Stimulated activated CD8-positive, alpha-beta memory T cell treated with anti-CD3 and anti-CD28 coated beads, Interleukin-15, amount 100 ng/mL, for 24 hours (primary cell): ENCODE measurements at places on chromosomes 1 and 21.

DNA sequence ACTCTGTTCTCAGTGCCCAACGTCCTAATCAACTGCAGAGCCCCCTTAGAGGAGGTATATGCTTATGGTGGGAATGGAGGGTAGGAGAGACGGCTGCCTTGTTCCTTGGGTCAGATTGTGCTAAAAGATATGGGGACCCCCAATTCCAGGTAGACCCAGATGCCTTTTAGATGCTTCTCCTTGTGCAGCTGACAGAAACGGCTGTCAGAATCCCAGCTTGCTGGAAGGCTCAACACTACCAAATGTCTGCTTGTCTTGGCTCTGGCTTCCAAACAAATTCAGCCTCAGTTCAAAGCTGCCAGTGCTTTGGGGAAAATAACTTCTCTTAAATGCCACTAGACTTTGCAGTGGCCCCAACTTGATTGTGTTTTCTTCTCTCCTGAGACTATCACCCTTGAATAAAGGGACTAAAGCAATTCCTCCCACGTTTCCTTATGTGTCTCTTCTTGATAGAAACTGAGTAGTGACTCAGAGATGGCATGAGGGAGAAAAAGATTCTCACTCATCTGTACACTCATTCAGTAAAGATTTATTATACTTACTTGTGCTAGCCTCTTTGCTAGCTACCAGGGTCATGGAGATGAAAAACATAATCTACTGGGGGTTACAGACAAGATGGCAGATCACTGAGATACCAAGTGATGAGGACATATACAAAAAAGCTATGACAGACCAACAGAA lies 3.4 kb upstream of the RNF19B start:
- DNase-seq = no peak

GRCh38 chr1:25501235-25502058 lies 42.0 kb upstream of the LDLRAP1 start:
- no peak for DNase-seq

DNA sequence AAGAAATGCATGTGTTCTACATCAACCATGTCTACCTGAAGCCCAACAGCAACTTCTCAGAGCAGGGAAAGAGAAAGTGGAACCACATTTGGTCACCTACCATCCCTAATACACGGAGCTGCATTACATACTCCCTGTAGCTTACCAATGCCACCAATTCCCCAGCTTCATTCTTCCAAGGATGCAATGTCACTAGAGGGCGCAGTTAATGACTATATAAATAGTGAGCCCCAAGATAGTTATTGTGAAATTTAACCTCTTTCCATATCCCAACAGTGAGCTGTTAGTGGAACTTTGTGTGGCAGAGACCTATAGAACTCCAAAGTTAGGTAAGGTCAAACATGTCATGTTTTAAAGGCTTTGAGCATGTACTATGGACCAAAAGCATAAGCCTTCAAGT lies 618.3 kb downstream of the SMYD3 start:
- no peak for DNase-seq

GRCh38 chr1:44620072-44620471 lies 54.2 kb downstream of the TMEM53 start:
- DNase-seq = no peak

GRCh38 chr1:16112596-16113555 lies 39.4 kb upstream of the FAM131C start:
- no peak for DNase-seq

DNA sequence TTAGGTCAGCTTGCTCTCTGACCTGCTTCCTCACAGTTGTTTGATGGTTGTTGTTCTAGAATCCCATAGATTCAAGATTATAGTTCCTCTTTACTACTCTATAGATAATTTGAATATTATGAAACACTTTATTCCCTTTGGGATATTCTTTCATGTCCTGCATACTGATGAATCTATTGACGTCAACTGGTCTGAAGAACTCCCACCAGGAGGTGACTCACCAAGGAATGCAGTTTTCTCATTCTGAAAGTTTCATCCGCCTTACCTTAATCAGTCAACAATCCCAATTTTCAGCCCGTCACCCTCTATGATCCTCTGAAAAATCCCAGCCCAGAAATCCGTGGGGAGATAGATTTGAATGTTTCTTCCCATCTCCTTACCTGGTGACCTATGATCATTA lies 834.1 kb upstream of the PRMT6 start:
- DNase-seq = no peak

GRCh38 chr1:158153746-158154444 lies 26.8 kb upstream of the CD1D start:
- DNase-seq = no peak

DNA sequence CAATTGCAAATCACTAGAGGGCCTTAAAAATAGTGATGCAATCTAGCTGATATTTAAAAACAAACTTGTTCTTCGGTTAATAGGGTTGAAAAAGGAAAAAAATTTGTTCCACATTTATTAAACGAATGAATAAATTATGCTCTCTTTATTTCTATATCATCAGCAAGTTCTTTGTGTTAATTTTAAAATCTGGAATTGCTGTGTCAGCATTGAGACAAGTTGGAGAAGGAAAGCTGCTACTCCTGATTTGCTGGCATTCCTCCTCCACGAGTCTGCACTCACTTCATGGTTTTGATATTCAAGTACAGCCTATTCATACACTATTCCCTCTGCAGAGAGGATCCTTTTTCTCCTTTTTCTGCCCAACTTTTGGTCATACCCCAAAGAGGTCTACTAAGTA lies 117.6 kb downstream of the MRPL39 start:
- no peak for DNase-seq

DNA sequence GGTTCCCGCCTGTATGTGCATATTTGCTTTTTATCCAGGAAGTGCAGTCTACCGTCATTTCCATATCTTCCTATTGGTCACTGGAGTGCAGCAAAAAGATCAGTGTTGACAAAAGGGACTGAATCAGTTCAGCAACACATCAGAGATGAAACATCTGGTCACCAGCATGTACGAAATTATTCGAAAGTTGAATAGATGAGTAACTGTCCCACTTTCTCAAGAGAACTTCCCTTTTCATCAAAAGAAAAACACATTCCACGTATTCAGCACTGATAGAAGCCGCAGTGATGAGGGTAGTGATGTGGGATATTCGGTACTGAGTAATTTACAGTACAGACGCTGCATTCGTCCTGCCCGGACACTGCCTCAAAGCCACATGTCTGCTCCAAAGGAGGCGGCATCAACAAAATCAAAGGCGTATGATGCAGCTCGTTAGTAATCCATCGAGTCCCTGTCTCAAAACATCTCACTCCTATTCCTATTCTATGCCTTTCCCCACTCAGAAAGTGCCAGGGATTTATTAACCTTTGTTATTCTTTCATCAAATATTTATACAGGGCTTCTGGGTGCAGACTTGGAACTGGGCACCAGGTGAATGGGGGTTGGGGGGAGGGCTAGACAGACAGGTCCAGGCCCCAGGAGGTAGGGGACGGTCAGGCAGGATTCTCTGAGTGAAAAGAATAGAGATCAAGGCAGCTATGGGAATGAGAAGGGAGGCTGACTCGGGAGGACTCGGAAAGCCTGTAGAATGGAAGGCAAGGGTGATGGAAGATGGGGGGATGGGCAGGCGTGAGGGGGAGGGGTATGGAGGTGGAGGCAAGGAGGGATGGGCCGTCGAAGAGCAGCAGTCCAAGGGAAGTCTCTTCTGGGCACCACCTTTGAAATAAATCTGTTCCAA lies 79.5 kb upstream of the SLC45A1 start:
- DNase-seq = no peak

GRCh38 chr1:90162216-90162615 lies 167.3 kb downstream of the ZNF326 start:
- DNase-seq = no peak

DNA sequence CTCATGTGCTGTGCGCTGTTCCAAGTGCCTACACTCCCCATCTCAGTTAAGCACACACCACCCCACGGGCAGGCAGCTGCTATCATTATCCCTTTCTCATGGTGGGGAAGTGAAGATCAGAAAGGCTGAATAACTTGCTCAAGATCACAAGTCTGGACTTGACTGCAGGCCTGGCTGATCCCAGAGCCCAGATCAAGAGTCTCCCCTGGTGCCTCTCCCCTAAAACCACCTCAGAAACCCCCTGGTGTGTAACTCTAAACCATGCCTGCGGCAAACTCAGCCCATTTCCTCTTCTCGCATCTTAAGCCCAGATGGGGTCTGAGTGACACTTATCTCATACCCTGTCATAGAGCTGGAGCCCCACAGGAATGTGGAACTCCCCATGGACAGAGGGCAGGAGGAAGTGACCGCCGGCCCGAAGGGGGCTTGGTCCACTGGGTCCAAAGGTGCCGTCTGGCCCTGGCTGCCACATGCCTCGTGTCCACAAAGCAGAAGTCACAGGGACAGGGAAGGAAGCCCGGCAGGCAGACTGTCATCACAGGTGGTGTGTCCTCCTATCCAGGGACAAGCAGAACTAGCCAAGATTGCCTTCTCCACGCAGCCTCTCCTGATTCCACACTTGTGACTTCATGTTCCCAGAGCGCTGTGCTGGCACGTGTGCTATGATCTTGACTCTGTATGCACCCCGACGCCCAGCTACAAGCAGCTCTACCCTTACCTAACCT lies 92.1 kb downstream of the SYF2 start:
- DNase-seq = no peak

DNA sequence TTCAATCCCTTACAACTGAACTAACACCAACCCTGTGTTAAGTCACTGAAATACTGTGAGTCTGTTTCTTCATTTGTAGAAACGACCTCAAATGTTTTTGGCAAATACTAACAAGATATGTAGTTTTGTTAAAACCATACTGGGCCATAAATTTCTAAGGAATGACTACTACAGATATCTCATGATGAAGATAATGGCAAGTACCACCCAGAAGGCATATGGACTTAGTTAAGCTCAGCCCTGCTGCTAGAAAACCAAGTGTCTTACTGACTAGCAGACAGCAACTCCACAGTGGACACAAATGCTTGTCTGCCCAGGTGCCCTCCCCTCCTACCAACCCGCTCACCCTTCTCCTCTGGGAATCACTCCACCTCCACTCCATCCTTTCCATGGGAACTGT lies 44.5 kb upstream of the BMP8B start:
- DNase-seq = no peak

GRCh38 chr1:46244656-46245371 lies 2.7 kb upstream of the RAD54L start:
- DNase-seq = no peak

DNA sequence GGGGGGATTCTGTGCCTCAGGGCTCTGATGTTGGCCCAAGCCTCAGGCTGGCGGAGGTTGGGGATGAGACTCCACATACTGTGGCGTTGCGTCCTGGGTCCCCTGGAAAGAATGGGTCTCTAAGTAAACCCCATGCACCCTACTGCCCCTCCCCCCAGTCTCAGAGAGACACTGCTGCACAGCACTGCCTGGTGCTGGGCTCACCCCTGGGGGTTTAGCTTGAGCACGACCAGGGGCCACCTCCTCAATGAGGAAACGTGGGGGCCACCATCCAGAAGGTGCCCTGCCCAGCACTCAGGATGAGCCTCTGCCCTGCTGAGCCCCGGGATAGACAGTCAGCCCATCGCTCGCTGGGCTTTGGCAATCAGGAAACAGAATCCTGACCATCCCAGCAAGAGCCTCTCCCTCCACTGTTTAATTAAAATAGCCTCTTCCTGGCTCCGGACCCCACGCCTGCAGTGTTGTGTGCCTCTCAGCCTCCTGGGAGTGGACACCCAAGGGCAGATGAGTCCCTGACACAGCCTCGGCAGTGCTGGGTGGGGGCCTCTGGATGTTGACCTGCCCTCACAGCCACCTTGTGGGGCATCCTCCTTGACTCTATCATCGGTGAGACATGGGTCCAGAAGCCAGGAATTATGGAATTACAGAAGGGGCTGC lies 3.5 kb upstream of the KRTAP10-4 start:
- no peak for DNase-seq

GRCh38 chr1:77193951-77194350 lies 25.3 kb downstream of the PIGK start:
- no peak for DNase-seq

GRCh38 chr1:112605633-112606327 lies 13.2 kb downstream of the ST7L start:
- DNase-seq = no peak

- no peak for DNase-seq
Observed at GRCh38 chr1:60436186-60436585, 362.6 kb upstream of the C1orf87 start.

GRCh38 chr1:161033751-161034150 lies 5.0 kb downstream of the TSTD1 start:
- no peak for DNase-seq

- no peak for DNase-seq
Observed at GRCh38 chr1:67745875-67746698, 61.1 kb downstream of the GADD45A start.
